Right lung (tissue), 10 donors: ENCODE measurements at places on chromosomes 4 and X. TPM values are rescaled to one million over a fixed set of nuclear protein-coding genes. Genes with fewer than 3 reads are reported as not detected.
A peak's percentile ranks its signal among the peaks of the same experiment; 100 is the strongest.

DNA sequence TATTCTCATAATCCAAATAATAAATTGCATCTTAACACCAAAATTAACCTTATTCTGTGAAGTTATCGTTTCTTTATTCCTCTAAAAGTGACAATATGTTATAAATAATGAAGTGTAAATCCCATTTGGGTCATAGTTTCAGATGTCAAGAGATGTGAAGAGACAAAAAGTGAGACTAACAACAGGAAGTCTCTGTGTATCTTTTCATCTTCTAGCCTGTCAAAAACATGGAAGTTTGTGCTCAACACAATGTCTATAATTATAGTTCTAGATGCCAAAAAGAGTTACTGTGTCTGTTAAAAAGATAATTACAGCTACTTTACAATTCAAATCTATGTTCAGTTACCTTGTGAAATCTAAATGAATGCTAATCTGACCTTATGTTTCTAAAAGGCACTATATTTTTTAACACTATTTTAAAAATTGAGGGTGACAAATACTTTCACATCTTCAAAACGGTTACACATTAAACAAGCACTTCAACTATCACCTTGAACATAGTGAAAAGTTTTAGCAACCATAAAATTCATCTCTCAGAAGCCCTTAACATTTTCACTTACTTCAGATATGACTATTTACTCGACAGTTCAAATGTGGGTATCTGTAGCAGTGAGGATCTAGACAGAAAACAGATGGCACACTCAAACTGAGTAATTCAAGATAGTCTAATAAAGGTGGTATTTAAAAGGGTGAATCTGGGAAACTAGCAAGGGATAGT is 509.8 kb downstream of the ARAP2 start:
- no peak for DNase-seq

DNA sequence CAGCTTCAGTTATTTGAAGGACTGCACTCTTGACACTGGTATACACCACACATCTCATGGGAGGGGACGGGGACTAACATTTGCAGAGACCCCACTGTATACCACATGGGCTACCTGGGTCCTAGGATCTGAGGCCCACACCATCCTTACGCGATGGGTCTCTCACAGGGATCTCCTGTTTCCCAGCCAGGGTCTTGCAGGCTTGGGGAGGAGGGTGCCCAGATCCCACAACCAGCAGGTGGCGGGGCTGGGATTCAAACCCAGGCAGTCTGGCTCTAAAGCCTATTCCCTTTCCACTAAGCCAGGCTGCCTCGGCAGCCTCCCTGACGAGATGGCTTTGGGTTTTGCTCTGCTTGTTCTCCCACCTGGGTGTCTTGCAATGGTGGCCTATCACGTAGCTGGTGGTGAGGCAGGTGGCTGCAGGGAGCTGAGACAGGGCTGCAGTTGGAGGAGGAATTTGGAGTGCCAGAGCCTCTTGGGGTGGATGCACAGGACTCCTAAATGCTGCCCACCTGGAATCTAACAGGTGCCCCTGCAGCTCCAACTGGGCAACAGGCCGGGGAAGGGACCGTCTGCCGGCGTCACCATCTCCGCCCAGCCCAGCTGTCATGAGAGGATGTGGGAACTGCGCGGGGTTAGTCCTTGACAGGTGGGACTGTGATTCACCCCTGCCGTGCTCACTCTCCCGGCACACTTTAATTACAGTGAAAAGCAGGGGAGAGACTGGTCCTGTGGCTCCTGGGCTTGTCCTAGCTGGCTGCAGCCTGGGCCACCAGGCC is 110.7 kb downstream of the PSAPL1 start:
- DNase-seq: no peak

GRCh38 chr4:143357161-143357845 is 20.6 kb downstream of the GAB1 start:
- DNase-seq: no peak

GRCh38 chr4:86441175-86441936 is 81.5 kb upstream of the MAPK10 start:
- no peak for DNase-seq

GRCh38 chr4:153616006-153616555 is 68.0 kb upstream of the TLR2 start:
- DNase-seq: no peak

GRCh38 chr4:115234405-115235093 is 121.1 kb upstream of the NDST4 start:
- no peak for DNase-seq

DNA sequence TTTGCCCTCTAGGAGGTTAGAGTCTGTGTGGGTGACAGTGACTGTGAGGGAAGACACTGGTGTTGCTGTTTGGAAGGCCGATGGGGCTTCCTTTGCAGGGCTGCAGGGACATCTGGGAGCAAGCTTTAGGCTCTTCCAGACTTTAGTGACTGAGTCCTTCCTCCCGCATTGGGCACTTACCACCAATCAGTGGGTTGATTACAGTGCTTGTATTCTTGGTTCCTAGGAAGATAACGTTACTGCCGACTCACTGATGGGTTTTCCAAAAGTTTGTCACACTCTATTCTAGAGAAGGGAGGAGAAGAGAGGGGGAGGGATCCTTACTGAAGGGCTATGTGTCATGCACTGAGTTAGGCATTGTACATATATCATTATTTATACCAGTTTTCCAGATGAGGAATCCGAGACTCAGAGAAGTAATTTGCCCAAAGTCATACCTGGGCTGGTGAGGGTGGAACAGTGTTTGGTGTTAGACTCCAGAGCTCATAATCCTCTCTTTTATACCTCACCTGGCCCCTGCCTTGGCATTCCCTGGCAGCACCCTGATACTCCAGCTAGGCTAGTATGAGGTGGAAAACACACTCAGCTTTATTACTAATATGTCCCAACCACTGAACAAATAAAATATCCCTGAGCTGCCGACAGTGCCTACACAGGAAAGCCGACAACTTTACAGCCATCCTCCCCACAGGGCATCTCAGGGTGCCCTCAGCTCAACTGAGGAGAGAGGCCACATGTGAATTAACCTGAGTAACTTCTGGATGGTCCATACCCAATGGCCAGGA is 3.8 kb downstream of the CHST7 start:
- DNase-seq: no peak

- no peak for DNase-seq
Measured at GRCh38 chr4:3666263-3666662, 99.9 kb upstream of the ADRA2C start.

DNA sequence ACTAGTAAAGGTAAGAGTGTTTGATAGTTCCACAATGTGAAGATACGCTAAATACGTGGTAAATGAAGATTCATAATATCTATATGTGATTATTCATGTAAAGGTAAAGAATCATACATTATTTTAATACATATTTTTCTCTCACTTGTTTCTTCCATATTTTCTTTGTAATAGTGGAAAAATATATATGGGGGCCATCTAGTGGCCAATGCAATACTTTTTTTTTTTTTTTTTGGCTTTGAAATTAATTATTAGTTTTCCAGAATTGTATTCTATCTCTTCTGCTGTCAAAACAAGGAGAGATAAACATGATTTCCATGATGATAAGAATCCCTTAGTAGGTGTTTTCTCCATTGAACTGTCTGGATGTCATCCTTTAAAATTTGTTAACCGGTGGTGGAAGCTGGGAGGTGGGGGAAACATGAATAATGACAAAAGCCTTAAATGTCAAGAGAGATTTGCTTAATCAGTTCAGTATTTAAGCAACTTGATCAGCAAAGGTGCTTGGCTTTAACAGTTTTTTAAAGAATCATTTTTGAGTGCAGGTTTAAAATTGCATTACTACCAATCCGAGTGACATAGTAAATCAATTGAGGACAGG is 508.7 kb upstream of the HTR2C start:
- no peak for DNase-seq

DNA sequence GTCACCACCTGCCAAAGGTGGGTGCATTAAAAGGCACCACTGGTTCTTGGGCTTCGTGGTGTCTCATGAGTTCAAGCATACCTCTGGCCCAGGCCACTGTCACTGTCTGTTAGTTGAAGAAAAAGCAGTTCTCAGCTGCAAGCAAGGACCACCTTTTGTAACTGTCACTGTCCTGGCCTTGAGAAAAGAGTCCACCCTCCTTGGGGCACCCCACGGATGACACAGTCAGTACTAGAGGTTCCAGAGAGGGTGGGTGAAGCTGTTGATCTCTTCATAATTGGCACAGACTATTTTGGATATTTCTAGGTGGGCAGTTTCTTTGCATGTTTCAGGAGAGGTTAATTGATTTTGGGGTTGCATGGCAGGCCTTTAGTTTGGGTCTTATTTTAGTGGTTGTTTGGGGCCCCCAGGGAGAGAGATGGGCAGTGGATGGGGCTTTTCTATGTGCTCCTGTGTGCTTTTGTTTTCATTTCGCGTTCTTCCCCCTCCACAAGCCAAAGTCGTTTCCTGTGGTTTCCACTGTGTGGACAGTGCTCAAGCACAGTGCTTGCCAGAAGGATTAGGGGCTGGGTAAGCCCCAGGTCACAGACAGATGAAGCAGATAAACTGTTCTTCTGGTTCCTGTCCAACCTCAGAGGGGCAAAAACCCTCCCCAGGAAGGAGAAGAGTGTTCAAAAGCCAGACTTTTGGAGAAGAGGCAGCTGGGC is 156.2 kb upstream of the PPP1R2C start:
- DNase-seq: no peak

GRCh38 chr4:68995292-68995691 is 43.7 kb upstream of the UGT2A3 start:
- DNase-seq: no peak

- DNase-seq: no peak
Measured at GRCh38 chrX:13110433-13111324, 66.3 kb upstream of the FAM9C start.

DNA sequence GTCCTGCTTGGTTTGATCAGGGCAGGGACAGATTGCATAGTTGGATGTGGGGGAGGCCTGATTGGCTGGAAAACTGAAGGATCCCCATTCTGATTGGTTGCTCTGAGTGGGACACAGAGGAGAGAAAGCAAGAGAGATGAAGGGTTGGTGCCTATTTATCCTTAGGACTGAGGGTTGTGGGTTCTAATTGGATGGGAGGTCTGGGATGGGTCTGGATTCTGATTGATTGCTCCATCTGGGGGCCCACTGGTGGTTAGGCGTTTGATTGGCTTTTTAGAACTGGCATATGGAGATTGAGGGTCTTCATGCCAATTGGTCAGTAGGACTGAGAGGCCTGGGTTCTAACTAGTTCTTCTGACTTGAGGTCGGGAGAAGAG is 644 bp upstream of the EBP start:
- DNase-seq: no peak

GRCh38 chr4:39469429-39470077 is 10.7 kb downstream of the LIAS start:
- DNase-seq: peak; percentile 60

- no peak for DNase-seq
Measured at GRCh38 chr4:128862608-128863311, 53.3 kb downstream of the JADE1 start.

- no peak for DNase-seq
Measured at GRCh38 chr4:109389369-109390114, 44.1 kb upstream of the SEC24B start.

DNA sequence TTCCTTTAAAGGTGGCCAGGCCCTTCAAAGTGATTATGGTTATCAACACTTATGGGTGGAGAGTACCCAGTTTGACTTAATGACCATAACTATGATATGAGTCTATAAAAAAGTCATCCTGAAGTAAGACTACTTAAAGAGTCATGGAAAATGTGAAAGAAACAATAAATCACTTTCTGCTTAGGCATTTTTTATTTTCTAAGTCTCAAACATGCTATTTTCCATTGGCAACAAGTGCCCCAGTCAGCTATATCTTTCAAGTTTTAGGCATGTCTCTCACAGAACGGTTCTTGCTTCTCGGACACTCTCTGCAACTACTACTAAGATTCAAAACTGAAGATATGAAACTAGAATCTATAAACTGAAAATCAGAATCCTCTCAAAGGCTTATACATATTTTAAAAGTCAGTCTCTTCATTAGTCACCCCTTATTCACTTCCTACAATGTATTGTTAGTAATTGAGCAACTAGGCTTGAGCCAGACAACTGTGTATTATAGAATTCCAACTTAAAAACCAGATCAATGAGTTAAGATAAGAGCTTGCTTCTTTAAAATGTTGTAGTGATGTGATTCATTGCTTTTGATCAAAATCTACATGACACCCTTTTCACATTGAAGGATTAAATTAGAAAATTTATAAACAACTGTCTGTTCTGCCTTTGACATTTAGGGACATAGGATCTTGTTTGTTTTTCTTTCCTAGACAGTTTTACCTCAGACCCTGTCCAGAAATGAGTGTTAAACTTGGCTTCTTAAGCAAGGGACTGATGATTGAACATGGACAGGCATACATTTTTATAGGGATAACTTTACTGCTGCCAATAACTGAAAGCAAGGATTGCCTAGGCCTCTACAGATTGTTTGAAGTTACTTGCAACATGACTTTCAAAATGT is 2.9 kb downstream of the ANTXR2 start:
- DNase-seq: no peak

GRCh38 chrX:153485396-153486080 is 9.2 kb upstream of the BGN start:
- no peak for DNase-seq

DNA sequence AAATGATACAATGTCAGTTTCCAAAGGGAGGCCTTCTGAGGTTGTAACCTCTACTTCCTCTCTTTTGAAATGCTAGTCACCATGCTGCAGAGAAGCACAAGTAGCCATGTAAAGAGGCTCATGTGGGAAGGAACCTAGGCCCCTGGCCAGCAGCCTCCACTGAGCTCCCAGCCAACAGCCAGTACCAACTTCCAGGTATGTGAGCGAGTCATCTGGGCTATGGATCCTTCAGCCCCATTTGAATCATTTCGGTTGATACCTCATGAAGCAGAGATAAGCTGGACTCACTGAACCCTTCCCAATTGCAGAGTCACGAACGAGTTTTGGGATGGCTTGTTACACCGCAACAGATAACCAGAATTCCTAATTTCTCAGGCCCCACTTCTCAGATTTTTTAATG is 187.0 kb upstream of the LDB2 start:
- DNase-seq: no peak

GRCh38 chr4:17667653-17668201 is 53.3 kb downstream of the MED28 start:
- DNase-seq: no peak

- DNase-seq: peak; percentile 26
Measured at GRCh38 chr4:121594796-121595526, 101.8 kb downstream of the ANXA5 start.

- DNase-seq: no peak
Measured at GRCh38 chr4:41158756-41159155, 55.6 kb downstream of the APBB2 start.

- DNase-seq: no peak
Measured at GRCh38 chr4:141692081-141692480, 55.7 kb downstream of the IL15 start.

GRCh38 chr4:112288455-112288854 is 2.8 kb upstream of the TIFA start:
- DNase-seq: no peak

The VCX3A gene
- polyA plus RNA-seq: not detected

The MAPK10 gene
- 30.9 TPM for polyA plus RNA-seq

The TFE3 gene
- 43.8 TPM for polyA plus RNA-seq

The CTSO gene
- polyA plus RNA-seq: 66.6 TPM

The STAP1 gene
- polyA plus RNA-seq: not detected

The VCX3B gene
- polyA plus RNA-seq: 0.18 TPM

The VSIG4 gene
- 6.7 TPM for polyA plus RNA-seq

The BMP3 gene
- 72.1 TPM for polyA plus RNA-seq

The KLB gene
- polyA plus RNA-seq: 0.69 TPM
